ENCODE measurements at places on chromosomes 5 and 9.

- peak; percentile 35 for DNase-seq
Measured at GRCh38 chr9:125700791-125701190, 6.2 kb downstream of the MAPKAP1 start.

- no peak for DNase-seq
Measured at GRCh38 chr5:149456597-149457392, 77.7 kb upstream of the IL17B start.

DNA sequence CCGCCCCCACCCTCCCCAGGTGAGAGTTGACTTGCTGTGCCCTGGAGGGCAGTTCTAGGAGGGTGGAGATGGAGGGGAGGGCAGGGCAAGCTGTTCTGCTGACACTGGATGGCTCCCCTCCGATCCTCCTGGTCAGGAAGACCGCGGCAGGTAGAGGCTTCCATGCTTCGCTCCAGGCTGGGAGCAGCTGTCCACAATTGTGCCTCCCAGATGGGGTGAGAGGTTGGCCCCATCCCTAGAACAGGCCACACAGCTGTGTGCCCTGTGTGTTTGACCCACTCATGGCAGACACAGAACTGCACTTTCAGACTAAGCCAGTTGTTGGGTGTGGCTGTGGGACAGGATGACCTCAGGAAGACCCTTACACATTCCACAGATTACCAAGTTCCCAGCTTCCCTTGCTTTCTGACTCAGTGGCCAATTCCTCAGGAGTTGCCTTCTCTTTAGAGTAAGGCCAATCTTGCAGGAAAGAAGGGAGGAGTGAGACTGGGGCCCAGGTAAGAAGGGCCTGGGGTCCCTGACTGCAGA is 72.1 kb upstream of the HSPA9 start:
- DNase-seq = no peak

GRCh38 chr9:3823842-3824475 is 298.2 kb upstream of the RFX3 start:
- DNase-seq = peak; percentile 74

DNA sequence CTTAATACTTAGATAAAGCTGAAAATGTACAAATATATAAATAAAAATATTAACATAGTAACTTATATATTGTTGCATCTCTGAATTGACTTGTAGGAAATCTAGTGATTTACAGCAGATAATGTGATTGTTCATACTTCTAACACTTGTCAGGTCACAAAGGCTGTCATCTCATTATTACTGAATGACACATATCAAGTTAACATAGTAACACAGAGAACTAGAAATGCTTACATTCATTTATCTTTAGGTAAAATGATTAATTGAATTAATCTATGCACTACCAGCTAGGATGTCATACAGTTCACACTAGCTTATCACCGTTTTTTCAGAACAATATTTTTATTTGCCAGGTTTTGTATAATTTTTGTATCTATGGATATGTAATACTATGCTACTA is 189.8 kb upstream of the SH3GL2 start:
- DNase-seq = no peak

DNA sequence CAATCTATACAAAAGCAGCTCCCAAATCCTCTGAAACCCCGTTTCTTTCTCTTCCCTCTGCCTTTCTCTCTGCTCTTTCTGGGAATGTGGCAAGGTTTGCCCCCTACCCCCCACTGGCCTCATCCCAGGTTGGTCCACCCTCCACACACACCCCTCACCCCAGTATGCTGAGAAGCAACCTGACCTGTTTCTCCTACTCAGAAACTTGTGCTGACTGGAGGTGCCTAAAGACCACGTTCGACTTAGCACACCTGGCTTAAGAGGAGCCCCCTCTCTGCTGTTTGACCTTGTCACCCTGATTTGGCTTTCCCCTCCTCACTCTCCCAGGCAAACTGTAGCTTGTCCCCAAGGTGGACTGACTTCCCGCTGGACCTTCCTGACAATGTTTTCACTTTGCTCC is 1.1 kb upstream of the SEPTIN8 start:
- no peak for DNase-seq

GRCh38 chr9:129322641-129323375 is 144.7 kb upstream of the IER5L start:
- no peak for DNase-seq

DNA sequence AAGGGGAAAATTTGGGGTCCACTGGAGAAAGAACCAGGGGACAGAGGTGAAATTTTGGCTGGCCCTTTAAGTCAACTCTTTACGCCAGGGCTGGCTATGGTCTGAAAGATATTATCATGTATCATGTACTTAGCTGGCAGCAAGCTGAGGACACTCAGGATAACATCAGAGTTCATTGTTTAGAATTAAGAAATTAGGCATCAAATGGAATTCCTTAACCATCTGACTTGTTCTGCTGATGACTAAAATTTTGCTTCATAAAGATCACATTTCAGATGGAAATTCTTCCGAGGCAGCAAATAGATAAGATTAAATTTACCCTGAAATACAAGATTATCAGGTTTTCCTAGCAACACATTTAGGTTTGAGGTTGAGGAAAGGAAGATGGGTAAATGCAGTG is 269.4 kb upstream of the KLF9 start:
- DNase-seq = no peak

DNA sequence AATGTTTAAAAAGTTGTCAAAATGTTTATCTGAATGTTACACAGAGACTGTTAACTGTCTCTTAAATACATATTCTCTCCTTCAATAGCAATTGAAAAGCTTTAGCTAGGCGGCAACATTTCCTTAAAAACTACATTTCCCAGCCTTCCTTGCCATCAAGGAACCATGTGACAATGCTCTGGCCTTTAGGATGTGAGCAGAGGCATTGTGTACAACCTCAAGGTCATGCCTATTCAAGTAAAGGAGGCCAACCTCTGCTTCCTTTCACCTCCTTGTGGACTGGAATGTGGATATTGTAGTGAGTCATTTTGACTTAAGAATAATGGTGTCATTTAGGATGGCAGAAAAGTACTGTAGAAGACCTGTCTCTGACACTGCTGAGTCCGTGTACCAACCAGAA is 23.7 kb upstream of the MROH2B start:
- no peak for DNase-seq

- no peak for DNase-seq
Measured at GRCh38 chr9:70049672-70050271, 6.1 kb downstream of the MAMDC2 start.

DNA sequence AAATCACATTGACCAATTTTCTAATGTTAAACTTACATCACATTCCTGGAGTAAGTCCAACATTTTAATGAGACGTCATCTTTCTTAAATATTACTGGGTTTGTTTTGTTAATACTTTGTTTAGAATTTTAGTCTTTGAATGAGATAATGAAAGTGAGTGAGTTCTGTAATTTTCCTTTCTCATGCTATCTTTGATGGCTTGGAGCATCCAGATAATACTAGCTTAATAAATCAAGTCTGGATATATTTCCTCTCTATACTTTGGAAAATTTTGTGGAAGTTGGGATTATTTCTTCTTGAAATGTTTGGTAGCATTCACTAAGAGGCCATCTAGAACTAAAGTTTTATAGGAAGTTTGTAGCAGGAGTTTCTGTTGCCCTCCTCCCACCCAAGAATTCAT is 90.8 kb upstream of the IL7R start:
- no peak for DNase-seq

DNA sequence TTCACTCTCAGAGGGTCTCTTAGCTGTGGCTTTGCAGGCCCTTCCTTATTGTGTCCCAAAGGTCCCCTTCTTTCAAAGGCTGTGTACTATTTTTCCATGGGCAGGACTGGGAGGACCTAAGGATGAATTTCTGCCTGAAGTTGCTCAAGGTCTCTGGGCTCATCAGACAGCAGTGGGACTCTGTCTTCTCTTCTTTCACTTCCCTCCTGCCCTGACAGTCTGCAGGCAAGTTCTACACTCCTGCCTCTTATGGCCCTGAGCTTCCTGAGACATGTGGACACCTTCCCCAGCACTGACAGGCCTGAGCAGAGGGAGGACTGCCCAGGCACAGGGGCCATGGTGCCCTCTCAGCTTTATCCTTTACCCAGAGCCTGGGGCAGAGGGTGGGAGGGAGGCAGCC is 14.8 kb downstream of the ENHO start:
- no peak for DNase-seq

- no peak for DNase-seq
Measured at GRCh38 chr5:38541174-38541725, 15.2 kb downstream of the LIFR start.

DNA sequence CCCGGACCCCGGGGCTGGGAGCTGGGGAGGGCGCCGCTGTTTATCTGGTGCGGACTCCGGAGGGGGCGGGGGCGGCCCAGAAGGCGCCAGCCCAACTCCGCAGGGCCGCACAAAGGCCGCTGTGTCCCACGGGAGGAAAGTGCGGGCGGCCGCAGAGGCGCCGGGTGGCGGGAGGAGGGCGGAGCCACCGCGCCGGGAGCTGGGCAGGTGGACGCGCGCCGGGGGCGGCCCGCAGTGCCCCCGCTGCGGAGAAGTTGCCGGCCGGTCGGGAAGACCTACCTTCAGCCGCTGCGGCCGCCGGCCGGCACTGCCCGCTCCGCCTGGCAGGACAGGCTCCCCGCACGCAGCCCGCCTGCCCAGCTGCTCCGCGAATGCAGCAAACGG is 43.6 kb downstream of the NACC2 start:
- DNase-seq = peak; percentile 38

GRCh38 chr5:78367318-78367991 is 7.0 kb downstream of the SCAMP1 start:
- DNase-seq = no peak

GRCh38 chr9:38112049-38112448 is 43.0 kb upstream of the SHB start:
- no peak for DNase-seq

DNA sequence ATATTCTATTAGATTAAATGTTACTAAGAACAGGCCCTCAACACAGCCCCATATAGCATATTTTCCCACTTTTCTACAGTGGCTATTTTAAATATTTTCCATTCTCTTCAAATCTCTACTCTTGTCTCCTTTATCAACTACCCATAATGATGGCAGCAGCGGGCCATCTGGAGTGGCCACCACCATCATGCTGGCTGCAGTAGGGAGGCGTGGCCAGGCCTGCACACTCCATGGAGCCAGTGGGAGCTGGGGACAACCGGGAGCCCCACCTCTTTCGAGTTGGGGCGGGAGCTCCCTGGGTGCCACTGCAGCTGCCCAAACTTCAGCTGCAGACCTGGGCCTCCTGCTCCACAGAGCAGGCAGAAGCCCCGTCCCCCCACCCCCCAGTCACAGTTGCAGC is 98.4 kb upstream of the RANBP6 start:
- DNase-seq = no peak

DNA sequence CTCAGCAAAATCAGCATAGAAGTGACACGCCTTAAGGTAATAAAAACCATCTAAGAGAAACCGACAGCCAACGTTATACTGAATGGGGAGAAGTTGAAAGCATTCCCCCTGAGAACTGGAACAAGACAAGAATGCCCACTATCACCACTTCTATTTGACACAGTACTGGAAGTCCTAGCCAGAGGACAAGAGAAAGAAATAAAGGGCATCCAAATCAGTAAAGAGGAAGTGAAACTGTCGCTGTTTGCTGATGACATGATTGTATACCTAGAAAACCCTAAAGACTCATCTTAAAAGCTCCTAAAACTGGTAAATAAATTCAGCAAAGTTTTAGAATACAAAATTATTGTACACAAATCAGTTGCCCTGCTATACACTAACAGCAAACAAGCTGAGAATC is 393.3 kb downstream of the KIF4B start:
- no peak for DNase-seq

- peak; percentile 97 for DNase-seq
Measured at GRCh38 chr5:158026304-158027031, 167.5 kb upstream of the CLINT1 start.

DNA sequence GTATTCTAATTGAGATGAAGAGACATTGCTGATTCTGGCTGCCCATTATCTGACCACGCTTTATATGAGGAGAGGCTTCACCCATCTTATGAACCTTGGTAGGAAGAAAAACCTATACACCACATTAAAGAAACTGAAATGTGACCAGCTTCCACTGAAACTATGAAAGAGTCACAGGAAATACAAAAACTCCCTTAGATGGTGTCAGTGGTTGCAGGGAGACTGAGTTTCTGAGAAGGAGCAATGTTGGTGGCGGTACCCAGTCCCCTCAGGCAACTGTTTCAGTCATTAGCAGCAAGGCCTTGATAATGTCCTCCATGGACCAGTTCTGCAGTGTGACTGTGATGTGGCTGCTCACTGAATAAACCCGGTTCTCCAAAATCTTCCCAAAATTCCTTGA is 110.5 kb upstream of the FTMT start:
- DNase-seq = no peak

- peak; percentile 61 for DNase-seq
Measured at GRCh38 chr5:68456756-68457217, 241.2 kb downstream of the PIK3R1 start.

GRCh38 chr9:69093471-69094103 is 58.0 kb downstream of the FXN start:
- DNase-seq = no peak

DNA sequence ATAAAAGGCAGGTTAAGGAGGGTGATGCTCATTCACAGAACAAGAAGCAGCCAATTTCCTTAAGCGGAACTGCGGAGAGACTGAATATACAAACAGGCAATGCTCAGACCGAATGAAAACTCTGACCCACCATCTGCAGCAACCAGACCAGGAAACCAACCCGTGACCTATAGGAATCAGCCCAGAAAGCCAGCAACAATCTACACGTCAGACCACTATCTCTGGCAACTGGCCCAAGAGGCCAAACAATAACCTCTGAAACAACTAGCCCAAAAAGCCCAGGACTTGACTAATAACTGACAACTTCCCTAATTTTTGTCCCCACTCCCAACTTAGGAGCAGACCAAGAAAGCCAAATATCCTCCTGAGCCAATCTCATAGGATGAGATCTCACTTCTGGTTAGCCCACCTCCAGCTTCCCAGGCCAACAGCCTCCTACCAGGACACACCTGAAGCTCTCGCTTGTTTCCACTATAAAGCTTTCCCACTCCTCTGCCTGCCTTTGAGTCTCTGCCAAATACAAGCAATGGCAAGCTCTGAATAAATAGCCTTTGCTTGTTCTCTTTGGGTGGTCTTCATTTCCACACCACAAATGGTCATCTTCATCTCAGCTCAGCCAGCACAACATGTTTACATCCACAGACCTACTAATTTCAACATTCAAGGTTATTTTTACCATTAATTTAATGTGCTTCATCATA is 168.5 kb downstream of the HSD17B3 start:
- no peak for DNase-seq

DNA sequence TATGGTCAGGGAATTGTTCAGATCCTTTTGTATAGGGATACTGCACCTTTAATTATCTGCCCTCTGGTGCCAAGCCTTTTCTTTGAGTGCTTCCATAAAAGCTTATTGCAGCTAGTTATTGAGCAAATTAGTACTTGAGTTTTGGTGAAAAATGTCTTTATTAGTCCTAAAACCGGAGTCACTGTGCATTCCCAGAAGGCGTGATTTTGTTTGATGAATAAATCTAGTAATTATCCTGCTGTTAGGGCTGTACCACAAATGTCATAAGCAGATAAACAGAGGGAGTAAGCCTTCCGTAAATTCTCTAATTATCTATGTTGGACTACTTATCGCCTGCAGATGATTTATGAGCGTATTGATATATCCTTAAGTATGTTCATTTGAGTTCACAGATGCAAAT is 620.7 kb upstream of the ARRDC3 start:
- peak; percentile 0 for DNase-seq

- no peak for DNase-seq
Measured at GRCh38 chr9:36609306-36609705, 36.6 kb downstream of the MELK start.
